ENCODE measurements at places on chromosomes 1 and 21.

DNA sequence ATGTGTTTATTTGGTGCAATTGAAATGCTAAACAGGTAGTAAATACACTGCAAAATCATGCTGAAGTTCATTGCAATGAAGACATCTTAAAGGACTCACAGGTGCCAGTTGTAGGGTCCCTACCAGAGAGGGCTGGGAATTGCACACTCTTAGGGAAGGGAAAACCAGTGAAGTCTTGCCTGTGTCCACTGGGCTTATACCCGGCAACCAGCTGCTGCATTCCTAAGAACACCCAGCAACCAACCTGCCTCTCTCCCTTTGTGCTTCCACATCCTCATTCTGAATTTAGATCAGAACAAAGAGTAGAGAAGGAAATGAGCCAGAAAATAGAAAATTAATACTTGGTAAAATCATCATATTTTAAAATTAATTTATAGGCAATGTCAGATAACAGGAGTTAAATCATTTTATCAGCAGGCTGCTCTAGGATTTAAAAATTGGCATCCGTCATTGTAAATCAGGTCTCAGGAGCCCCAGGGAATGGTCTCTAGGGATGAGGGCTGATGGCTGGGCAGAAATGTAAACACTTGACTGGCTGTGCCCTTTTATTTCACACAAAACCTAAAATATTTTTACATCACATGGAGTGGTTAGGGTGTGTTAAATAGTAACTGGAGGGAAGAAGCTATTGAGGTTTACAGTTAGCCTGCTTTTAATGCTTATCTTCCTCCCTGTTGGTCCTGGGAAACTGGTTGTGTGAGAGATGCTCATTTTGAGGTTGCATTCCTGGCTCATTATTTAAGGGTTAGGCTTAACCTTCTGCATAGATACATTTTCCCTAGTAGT lies 31.3 kb downstream of the PTGFRN start:
- DNase-seq: no peak

- no peak for DNase-seq
Observed at GRCh38 chr1:4741876-4742423, 87.5 kb downstream of the AJAP1 start.

DNA sequence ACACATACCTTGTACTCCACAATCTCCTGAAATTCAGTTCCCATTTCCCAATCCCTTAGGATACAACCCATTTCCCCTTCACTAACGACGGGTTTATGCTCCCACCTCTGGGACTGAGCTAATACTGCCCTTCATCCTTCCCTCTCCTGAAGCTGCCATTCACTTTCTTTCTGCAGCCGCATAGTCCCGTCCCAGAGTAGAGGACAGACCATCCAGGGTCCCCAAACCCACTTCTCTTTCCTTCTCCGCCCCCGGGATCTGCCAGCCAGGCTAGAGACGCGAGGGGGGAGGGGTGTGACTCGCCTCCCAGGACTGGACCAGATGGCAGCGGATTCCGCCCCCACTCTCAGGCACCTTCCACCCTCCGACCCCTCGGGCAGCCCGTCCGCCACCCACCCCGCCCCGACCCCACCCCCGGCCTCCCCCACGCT lies 679 bp downstream of the ABL2 start:
- DNase-seq: no peak

- DNase-seq: no peak
Observed at GRCh38 chr1:29960156-29960755, 723.9 kb downstream of the PTPRU start.

- DNase-seq: no peak
Observed at GRCh38 chr1:226838456-226838855, 32.0 kb upstream of the PSEN2 start.

DNA sequence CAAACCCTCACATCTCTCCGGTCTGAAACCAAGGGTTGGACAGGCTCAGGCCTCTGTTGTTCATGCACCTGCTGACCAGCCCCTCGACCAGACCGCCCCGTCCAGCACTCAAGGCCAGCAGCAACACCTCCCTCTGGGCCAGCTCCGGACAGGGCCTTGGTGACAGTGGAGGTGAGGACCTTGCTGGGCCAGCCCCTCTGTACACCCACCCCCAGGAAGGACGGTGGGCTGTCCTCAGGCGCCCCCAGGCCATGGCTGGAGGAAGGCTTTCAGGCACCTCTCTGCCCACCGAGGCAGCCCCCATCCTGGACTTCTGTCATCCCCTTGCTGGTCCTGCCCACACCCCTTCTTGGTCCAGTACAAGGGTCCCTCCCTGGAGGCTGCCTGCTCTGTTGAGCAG lies 48.6 kb downstream of the MEGF6 start:
- DNase-seq: no peak

DNA sequence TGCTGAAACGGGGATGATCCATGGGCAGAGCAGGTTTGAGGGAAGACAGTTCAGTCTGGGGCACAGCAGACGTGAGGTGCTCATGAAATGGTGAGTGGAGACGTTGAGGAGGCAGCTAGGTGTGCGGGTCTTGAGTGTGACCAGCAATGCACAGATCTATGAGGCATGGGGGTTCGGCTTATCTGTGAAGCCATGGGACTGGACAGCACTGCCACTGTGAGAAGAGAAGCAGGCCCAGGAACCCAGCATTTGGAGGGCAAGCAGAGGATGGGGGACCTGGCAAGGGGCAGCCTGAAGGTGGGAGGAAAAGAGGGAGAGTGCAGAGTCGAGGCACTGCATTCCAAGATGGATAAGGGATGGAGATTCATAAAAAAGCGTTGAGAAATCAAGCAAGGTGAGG lies 8.0 kb downstream of the CSF1 start:
- DNase-seq: no peak

GRCh38 chr21:34189506-34189905 lies 116.1 kb downstream of the MRPS6 start:
- no peak for DNase-seq

DNA sequence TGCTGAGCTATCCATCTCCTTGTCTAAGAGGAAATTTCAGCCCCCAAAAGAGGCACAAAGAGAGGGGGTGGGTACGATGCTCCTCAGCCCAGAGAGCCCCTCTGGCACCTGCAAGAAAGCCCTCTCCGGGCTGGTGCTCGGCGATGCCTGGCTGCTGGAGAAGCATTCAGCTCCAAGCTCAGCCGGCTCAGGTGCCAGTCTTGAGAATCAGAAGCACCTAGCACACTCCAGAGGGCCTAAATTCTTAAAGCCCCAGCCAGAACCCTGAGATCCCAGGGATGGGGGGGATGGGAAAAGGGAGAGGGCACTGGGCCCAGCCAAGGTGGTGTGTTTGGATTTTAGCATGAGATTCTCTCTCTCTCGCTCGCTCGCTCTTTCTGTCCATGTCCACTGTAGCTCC lies 2.9 kb downstream of the GRIK3 start:
- no peak for DNase-seq

DNA sequence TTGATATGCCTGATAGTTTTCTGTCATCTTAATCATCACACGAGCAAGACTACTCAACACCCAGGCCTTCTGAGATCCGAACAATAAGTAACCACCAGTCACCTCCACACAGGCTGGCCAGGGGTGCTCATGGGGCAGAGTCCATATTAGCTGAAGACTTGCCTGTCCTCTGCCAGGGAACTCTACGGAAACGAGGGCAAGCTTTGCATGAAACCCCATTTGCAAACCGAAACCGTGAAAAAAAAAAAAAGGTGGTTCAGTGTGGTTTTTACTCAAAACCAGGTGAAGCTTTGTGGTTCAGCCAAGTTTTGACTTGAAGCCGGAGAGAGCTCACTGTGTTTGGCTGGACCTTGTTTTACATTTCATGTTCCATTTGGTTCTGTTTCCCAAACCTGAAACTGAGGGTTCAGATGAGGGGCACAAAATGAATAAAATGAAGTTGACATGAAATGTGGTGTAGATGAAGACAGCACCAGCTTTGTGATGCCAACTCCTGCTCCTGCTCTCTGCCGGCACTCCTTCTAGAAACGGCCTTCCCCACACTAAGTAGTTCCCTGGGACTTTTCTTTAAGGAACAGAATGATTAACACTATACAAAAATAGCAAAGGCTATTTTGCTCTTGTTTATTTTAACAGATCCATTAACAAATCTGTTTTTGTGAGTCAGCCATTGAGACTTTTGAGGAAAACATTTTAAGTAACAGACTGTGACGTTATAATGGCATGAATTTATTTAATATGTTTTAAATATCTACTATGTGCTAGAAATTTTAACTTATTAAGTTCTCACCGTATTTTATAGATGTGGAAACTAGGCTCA lies 74.7 kb downstream of the RUNX1 start:
- no peak for DNase-seq

- no peak for DNase-seq
Observed at GRCh38 chr1:114458237-114458777, 52.7 kb downstream of the TRIM33 start.

DNA sequence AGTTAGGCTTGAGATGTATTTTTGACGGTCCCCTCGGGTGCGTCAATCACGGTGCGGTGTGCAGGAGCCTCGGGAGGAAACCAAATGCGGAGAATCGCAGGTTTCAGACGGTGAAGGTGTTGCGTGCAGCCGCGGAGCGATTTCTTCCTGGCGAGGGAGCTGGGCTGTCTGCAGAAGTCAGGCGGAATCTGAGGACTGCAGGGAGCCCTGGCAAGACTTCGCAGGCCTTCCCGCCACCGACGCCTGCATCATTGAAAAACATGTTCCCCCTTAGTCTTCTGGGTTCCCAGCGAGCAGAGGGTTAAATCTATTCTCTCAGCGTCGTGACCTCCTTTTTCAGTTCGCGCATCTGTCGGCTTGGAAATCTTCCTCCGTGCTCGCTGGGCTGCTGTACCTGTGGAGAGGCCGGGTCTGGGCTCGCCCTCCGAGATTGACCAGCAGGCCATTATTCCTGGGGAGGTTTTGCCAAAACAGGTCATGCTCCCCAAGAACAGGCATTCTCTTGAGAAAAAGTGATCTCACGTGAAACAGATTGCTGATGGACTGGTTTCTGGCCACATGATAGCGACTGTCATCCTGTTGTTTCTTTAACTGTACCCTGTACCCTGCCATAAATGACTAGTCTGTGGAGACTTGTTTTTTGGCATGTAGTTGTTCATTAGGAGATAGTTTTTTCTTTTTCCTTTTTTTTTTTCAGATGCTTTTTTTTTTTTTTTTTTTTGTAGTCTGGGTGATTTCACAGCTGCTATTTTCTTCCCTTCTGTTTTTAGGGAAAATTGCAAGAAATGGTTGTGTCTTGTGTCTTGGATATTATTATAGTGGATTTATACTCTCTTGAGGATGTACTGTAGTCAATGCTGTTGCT lies 894 bp downstream of the EPB41 start:
- DNase-seq: no peak
